ENCODE measurements at places on chromosomes 6 and 20.

DNA sequence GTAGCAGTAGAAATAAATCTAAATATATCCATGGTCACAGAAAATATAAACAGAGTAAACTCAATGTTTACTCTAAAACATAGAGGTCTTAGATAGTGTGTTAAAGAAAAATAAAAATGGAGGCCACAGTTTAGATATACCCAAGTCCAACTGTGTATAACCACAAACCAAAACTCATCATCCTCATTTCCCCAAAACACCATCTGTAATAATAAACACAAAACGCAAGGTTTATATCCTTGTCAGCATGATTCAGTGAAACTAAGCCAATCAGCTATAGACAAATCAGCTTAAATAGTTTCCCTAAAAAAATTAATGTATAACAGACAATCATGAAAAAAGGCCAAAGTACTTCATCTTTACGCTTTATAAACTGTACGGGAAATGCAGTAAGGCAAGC lies 2.7 kb upstream of the HACE1 start:
- DNase-seq: no peak

DNA sequence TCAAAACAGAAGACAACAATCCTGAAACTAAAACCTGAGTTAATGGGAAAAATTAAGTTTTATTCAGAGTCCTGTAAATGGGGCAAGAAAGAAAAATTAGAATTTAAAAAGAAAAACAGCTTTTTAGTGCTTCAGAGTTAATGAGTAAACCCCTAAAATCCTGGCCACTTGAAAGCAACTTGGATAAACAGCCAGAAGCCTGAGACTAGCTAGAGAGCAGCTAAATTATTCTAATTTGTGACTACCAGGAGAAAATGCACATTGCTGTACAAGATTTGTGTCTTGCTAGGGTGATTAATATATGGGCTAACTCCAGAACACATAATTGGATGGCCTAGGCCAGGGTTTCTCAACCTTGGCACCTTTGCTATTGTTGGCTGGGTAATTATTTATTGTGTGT lies 62.4 kb upstream of the ARG1 start:
- no peak for DNase-seq

GRCh38 chr6:32551410-32551809 lies 21.3 kb upstream of the HLA-DRB5 start:
- no peak for DNase-seq

DNA sequence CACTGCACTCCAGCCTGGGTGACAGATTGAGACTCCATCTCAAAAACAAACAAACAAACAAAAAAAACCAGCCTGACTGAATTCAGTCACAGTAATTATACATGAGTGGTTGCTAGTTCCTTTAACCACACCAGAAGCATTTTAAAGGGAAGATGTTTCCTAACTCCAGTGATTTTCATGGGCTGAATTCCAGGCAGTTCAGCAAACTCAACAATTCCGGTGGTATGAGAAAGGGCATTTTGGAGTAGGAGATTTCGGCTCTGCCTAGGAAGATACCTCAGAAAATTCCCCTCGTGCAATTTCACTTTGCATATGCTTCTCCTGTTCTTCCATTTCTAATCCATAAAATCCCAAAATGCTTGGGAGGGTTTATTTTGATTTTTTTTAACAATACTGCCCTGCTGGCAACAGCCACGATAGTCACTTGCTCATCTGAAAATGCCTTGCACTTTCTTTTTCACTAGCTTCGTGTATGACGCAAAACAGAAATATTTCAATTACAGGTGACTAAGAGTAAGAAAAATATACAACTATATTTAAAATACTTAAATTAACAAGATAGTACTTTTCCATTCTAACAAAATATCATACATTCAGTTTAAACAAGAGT lies 48.3 kb upstream of the IPCEF1 start:
- DNase-seq: no peak

GRCh38 chr6:424741-425417 lies 33.3 kb downstream of the IRF4 start:
- no peak for DNase-seq

- DNase-seq: no peak
Observed at GRCh38 chr6:22848121-22848520, 278.8 kb downstream of the HDGFL1 start.

DNA sequence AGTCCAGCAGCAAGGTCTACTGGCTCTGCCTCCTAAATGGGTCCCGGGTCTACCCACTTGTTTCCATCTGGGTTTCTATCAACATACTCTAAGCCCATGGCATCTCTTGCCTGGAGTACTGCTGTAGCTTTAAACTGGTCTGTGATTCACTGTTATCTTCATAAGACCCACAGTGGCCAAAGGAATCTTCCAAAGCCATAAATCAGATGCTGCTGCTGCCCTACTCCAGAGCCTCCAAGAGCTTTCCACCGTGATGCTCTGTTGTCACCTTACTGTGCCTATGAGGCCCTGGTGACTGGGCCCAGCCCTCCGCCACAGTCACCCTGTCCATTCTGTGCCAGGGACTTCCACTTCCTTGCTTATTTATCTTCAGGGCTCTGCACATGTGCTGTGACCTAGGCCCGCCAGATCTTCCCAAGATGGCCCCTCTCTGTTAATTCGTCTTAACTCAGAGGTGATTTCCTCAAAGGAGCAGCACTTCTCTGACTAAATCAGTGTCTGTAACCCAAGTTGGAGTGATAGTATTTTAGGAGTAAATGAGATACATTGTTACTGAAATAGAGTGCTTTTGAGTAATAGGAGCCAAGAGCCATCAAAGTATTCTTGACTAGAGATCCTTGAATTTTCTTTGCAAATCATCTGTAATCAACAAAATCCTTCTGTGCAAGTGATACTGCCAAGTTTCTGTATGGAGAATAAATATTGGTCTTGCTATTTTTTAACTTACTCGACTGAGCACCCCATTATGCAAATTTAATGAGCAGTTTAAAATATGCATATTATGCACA lies 102.5 kb downstream of the PPP1R14C start:
- no peak for DNase-seq

- no peak for DNase-seq
Observed at GRCh38 chr20:47027042-47027441, 132.4 kb downstream of the EYA2 start.

Measured in stimulated activated CD4-positive, alpha-beta T cell treated with anti-CD3 and anti-CD28 coated beads, Interleukin-15, amount 100 ng/mL, for 1 hour (primary cell).